M059J (cell line): ENCODE measurements at places on chromosomes 11 and 22.

DNA sequence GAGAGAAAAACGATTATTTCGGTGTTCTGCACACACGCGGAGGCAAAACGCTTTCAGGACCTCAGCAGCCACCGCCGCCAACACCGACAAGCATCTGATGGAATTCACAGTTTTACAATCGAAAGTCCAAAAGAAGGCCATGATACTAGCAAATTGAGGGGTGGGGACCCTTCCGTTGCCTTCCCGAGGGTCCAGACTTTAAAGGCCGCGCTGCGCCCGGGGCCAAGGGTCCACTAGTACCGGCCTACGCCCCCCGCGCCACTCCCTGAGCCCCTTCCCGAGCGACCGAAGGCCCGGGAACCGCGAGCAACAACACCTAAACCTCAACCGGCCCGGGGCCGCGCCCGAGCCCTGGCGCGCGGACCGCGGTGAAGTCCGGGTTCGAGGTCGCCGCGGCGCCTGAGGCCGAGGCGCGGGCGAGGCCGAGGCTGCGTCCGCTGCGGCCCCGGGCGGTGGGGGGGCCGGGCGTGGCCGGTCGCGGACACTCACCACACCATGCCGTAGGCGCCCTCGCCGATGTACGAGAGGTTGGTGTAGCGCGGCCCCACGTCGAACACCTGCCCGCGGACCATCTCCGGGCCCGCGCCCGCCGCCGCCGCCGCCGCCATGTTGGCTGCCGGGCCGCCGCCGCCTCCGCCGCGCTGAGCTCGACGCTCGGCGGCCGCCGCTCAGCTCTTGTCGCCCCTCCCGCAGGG, 465 bp downstream of the MAPK1 start:
- peak; percentile 20 for DNase-seq

DNA sequence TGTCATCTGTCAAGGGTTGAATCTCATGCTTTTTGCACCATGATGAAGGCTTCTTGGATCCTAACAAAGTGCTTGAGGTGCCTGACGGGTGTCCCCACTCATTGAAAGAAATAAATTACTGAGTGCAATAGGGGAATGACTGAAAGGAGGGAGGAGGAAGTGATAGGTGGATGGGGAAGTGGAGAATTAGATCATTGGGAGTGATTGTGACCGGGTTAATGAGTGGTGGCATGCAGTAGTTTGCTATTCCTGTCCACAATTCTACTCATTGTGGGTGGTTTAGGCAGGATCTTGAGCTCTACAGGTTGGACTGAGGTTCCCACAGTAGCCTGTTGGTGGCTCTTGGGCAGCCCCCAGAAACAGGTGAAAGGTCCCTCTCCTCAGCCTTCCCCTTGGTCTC, 44.3 kb downstream of the THAP12 start:
- no peak for DNase-seq

DNA sequence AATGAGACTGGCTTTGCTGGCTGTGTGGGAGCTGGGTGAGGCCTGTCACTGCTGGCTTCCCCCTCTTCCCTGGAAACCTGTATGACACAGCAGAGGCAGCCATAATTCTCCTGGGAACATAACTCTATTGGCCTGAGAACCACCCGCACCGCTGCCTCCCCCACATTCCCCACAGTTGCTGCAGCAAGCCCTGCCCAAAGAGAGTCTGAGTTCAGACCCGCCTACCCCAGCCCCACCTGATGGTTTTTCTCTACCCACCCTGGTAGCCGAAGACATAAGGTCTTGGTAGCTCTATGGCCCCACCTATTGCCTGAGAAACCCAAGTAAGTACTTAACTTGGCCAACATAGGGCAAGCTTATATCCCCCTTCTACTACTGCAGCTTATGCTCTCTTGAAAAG, 174.8 kb downstream of the C11orf91 start:
- no peak for DNase-seq

DNA sequence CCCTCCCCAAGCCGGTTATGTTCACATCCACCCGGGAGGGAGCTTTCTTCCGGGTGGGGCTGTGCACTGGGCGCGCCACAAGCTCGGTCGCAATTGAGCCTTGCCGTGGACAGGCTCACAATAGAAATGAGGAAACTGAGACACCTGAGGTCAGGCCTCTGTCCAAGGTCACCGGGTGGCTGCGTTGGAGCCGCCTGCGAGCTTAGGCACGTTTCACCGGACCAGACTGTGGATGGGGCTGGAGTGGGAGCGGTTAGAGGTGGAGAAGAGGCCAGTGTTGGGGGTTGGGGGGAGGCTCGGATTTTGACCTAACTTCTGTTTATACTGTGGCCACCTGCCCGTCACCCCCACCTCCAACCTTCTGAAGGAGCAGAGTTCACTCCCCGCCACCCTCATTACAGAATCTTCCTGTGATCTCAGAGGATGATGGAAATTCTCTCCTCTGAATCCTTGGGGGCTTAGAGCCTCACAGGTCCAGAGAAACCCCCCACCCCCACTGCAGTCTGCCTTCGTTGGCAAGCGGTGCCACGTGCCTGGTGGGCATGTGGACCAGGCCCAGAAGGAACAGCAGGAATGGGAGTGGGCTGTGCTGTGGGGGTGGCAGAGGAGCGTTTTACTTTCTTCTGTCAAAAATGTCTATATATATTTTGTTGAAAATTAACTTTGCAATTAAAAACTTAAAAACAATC, 631 bp upstream of the NPTXR start:
- DNase-seq, result no peak

- DNase-seq, result no peak
Measured at GRCh38 chr11:66562907-66563583, 5.4 kb downstream of the CTSF start.

DNA sequence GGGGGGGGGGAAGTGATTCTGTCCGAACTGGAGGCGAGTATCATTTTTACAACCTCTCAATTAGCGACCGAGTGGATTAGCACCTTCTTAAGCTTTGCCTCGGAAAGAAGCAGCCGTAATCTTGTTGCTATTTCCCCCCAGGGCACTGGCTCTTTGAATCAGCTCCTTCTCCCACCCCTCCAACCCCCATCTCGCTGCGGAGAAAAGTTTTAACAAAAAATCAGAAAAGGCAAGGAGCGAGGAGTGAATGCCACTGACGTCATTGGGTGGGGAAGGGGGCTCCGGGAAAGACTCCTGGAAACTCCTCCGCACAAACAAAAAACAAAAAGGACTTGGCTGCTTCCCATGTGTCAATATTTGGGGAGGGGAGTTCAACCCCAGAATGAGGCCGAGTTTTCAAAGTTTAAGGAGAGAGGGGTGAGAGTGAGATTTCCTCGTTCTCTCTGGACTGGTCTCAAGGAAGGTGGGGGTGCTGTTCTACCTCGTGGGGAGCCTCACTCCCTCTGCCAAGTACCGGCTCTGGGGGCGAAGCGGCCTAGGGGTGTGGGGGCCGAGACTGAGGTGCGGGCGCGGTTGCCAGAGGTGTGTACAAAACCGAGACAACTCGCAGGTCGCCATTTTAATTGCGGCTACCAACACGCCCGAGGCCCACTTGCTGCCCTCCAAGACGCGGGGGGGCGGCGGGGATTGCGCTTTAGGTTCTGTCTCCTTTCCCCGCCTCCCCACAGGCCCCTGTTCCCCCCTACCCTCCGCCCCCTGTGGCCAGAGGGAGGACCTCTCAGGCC, 2.5 kb upstream of the PAX6 start:
- peak; percentile 63 for DNase-seq

DNA sequence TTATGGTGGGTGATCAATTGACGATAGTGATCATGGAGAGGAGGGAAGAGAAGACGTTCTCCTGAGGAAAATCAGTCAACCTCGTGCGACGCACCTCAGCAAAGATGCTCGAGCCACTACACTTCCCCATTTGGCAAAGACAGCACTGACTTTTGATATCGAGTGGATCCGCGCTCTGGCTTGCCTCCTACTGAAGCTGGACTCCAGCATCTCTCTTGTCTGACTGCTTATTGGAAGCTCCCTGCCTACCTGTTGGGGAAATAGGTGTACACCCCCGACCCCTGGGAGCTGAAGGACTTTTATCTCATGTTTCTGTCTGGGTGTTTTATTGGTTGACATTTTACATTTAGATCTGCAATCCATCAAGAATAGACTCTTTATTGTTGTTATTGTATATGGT, 476.8 kb upstream of the B3GAT1 start:
- DNase-seq, result no peak

GRCh38 chr11:15818132-15818842, 538.1 kb downstream of the SOX6 start:
- DNase-seq, result no peak

DNA sequence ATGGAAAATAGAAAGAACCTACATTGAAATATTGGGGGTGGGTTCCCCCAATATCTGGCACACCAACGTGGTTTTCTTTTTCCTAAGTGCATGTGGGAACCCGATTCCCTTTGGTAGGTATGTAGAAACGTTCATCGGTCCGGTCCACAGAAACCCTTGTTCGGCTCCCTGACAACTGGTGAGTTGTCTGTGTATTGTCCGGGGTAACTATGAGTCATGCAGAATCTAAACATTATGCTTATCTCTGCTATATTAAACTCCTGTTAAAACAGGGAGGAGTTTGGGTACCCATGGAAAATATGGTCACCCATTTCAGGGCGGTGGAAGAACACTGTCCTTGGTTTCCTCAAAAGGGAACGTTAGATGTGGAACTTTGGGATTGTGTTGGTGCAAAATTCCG, 25.1 kb upstream of the ALDH3B2 start:
- DNase-seq, result peak; percentile 61

- DNase-seq, result no peak
Measured at GRCh38 chr11:101516546-101516945, 67.3 kb downstream of the TRPC6 start.

GRCh38 chr11:120651836-120652235, 140.3 kb downstream of the GRIK4 start:
- no peak for DNase-seq

- DNase-seq, result no peak
Measured at GRCh38 chr11:72580642-72580950, 93.6 kb downstream of the PDE2A start.

DNA sequence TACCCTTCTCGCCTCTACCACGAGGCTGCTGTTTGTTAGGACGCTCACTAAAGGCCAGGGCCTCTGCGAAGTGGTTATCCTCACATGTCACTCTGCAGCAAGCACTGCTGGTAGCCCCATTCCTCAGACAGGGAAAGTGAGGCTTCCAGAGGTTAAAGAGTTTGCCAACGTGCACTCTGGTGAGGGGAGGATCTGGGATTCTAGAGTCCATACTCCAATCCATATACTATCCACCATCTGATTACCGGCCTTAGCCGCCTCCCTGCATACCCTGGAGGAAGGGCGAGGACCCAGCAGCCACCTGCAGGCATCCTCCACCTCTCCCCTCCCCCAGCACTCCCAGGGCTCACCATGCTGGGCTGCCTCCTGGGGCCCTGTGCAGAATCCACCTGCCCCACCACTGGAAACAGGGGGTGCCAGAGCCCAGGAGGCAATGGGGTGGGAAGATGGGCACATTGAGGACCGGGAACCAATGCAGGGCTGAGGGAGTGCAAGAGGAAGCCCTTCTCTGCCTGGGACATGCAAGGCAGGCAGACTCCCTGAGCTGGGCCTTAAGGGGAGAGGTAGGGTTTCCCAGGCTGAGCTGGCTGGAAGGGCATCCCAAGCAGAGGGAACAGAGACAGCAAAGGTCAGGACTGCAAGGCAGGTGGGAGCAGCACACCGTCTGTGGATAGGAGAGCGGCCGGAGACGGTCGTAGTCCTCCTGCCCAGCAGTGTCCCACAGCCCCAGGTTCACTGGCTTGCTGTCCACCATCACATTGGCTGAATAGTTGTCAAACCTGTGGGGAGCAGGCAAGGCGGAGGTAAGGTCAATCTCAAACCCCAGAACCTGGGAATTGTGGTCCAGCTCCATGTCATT, 11.7 kb downstream of the RAC2 start:
- no peak for DNase-seq
